NCI-H2171 treated with DMSO at 0.1 percent for 48 hours (cell line): ENCODE measurements at places on chromosomes 4 and X.

DNA sequence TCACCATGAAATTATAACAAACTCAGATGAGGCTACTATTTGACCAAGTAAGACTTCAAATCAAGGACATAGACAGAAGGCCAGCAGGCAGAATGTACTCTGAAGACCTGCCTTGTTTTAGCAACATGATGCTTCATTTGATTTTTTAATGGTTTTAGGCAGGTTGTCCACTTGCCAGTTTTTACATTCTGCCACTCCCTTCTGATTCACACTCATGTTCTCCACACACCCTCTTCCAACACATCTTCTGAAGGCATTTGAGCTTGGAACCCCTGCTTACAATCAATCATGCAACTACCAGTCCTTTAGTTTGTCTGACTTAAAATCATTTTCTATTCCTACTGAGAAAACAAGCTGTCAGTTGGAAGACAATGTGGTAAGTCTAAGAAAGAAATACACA is 114.9 kb upstream of the SMIM31 start:
- DNase-seq, result no peak

GRCh38 chrX:72050011-72050410 is 81.7 kb downstream of the RTL5 start:
- no peak for DNase-seq

GRCh38 chrX:39242187-39242586 is 440.9 kb downstream of the MID1IP1 start:
- DNase-seq, result peak; percentile 59

DNA sequence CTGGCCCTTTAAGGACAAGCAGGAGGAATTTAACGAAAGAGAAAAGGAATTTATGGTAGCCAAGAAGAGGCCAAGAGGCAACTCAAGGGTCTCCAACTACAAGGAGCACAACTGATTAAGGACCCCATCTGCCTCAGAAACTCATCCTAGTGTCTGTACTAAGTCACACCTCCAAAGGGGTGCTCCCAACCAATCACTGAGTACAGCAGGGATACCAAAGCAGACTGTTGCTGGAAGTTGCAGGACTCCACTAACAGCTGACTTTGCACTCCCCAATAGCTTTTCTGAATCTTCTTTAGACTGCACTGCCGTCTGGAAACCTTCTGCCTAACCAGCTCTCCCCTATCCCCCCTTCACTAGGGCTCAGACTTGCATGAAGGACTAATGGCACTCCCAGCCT is 50.6 kb downstream of the ATP11C start:
- DNase-seq, result no peak

DNA sequence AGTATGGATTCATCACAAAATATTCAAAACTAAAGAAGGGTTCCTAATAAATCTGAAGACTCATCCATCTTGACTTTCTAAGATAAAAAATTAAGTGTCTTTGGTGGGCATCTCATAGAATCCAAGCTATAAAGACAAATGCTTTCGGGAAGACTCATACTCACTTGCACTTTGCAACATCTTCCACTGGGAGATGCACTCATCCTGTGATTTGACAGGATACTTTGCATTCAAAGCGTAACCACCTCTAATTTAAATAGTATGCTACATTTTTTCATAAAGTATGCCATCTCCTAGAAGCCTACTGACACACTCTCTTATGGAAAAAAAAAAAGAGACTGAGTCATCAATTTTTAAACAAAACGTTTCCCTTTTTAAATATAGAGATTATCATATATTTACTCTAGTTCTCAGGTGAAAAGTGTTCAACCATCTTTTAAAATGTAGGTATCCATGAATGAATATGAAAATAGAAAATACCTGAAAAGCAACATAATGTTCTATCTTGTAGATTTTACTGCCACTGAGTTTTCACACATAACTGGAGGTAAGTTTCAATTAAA is 119.6 kb downstream of the KLHL13 start:
- DNase-seq, result no peak

GRCh38 chrX:63513825-63514568 is 162.9 kb upstream of the SPIN4 start:
- no peak for DNase-seq
